ENCODE measurements at places on chromosomes 13 and 19. TPM values are rescaled to one million over a fixed set of nuclear protein-coding genes. Genes with fewer than 3 reads are reported as not detected.

Gene SSC5D
- 45.9 TPM for total RNA-seq

Gene ZNF507
- 14.0 TPM for total RNA-seq

Gene SLC25A41
- total RNA-seq = 0.58 TPM

Gene AMH
- 1.1 TPM for total RNA-seq

Gene ZNF699
- total RNA-seq = 6.2 TPM

Gene C19orf25
- total RNA-seq = 32.2 TPM

Gene GNG7
- 3.8 TPM for total RNA-seq

Gene POGLUT2
- 7.5 TPM for total RNA-seq

Gene PTPRS
- total RNA-seq = 61.7 TPM

Gene RBM26
- 29.0 TPM for total RNA-seq

Gene PLEKHG2
- 39.5 TPM for total RNA-seq

Gene PDS5B
- total RNA-seq = 32.5 TPM

Gene FFAR2
- 0.85 TPM for total RNA-seq

Gene C19orf73
- 2.1 TPM for total RNA-seq

Gene LRG1
- 11.2 TPM for total RNA-seq

Gene ZNF506
- 16.8 TPM for total RNA-seq

Gene DNAAF3
- 11.0 TPM for total RNA-seq

Gene MUC16
- 0.03 TPM for total RNA-seq

Gene PSG2
- not detected for total RNA-seq

Gene PSPN
- 2.1 TPM for total RNA-seq
